ENCODE measurements at places on chromosomes 5 and 9.

DNA sequence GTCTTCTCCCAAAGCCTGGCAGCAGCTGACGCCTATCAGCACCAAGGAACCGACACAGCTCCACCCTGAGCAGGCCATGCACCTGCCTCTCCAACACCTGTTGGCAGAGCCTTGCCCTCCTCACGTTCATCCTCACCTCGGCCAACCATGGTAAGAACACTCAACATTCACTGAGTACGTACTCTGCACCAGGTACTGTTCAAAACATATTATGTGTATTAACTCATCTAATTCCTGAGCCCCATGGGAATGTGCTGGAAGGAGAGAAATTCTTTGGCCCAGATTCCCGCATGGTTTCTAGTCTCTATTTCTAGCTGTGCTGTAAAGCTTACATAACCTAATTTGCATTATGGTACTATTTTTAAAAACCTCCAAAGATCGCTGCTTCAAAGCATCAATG is 86.1 kb downstream of the GPR21 start:
- no peak for DNase-seq

DNA sequence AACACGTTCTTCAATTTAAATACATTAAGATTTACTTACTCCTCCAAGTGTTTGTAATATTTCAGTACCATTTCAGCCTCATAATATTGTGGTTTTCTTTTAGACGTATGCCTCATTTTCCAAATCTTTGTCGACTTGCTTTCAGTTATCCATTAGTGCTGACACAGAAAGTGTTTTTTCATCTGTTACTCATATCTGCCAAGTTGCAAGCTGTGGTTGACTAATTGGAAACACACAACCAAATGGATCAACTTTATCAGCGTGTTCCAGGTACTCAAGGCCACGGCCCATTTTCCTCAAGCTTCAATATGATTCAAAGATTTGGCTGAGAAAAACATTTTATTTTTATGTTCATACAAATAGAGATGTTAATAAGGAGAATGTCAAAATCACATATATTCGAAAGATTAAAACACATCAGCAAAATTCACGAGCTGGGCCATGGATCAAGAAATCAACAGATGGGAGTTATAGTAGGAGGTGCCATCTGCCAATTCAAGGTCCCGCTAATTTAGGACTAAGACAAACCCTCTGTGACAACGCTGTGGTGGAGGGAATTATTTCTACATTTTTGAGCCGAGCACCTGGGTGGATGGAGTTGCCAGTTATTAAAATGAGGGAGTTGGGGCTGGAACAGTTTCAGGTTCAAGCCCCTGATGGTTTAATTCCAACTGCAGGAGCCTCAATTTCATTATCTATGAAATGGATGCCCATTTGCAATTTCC is 27.2 kb upstream of the CCNJL start:
- DNase-seq, result no peak

DNA sequence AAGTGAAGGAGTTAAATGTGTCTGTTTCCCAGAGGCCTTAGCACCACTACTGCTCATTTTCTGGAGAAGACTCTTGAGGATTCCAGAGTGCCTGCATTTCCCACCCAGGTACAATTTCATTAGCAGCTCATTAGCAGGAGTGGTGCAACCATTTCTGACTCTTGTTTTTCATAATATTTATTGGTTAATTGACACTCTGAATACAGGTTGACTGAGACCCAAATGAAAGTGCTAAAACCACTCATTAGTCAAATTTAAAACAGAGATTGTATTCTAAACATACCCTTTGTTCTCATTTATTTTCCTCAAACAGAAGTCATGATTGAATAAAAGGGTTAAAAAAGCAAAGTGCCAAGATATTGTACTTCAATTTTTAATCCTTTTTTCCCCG is 134.5 kb downstream of the SIL1 start:
- no peak for DNase-seq

DNA sequence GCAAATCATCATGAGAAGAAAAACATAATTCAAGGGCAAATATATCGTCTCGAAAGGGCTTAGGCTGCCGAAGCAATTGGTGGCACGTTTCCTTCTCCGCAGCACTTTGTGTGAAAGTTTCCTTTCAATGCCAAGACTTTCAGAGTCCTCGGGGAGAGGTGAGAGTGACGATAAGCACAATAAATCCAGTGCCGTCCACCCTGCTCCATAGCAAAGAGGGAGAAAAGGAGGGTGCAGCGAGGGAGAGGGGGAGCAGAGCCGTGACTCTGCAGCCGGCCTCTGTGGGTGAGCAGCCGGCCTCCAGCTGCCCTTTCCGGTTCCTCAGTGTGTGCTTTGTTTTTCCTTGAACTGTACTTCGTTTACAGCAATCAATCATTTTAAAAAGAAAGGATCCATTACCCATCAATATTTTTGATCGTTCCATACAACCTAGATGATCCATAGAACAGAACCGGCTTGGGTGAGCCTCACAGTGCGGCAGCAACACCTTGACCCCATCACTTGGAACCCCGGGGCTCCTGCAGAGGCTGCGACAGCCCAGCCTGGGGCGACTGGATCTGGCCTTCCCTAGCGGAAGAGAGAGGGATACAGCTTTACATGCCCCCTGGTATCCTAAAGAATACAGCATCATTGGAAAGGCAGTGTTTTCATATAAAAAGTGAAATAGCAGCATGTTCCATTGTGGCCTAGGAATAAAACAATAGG is 247.0 kb upstream of the IRX4 start:
- DNase-seq, result no peak

GRCh38 chr5:124660229-124661093 is 86.0 kb downstream of the ZNF608 start:
- no peak for DNase-seq

DNA sequence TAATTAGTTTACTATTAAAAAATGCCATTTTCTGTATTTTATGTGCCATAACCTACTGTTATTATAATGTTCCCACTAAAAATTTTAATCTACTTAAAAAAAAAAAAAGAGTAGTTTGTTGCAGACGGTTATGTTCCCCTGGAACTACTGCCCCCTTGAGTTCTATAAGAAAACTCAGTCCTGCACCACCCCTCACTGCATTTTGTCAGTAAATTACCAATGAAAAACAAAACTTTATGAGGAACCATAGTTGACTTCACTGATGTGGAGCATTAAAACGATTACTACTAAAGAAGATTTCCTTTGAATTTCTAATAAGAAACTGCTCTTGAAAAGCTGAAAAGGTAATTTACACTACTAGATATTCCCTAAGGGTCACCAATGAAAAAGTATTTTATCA is 288.7 kb downstream of the FBXL17 start:
- DNase-seq, result no peak

GRCh38 chr5:10685115-10685521 is 75.9 kb downstream of the DAP start:
- no peak for DNase-seq

GRCh38 chr5:151296974-151297373 is 6.6 kb downstream of the SLC36A3 start:
- no peak for DNase-seq

All from stimulated activated naive CD4-positive, alpha-beta T cell (primary cell).